IPS DF 6.9 (cell line): ENCODE measurements at places on chromosomes 12 and 14.

DNA sequence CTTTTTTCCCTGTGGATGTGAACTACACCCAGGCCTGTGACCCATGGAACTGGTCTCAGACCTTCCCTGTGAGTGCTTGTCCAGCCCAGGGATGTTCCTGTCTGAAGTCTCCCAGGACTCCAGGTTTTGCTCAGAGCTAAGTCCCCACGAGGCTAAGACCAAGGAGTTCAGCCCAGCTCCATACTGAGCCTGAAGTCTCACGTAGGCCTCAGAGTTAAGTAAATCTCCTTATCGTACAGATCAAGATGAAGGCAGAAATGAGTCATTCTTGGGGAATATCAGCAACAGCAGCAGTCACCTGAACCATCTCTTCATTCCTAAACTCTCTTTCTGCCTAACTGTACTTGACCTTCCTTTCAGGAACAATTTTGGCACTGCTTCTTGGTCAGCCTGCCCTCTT, 139.8 kb downstream of the ANO6 start:
- DNase-seq, result no peak

- no peak for DNase-seq
Observed at GRCh38 chr14:104658325-104658712, 31.1 kb upstream of the INF2 start.

- no peak for DNase-seq
Observed at GRCh38 chr12:5184186-5184585, 140.5 kb downstream of the KCNA5 start.

- DNase-seq, result no peak
Observed at GRCh38 chr14:63564318-63564717, 21.1 kb upstream of the PPP2R5E start.

- no peak for DNase-seq
Observed at GRCh38 chr12:114412825-114413749, 7.1 kb upstream of the TBX5 start.

GRCh38 chr12:109033239-109034196, 12.7 kb upstream of the SVOP start:
- no peak for DNase-seq

DNA sequence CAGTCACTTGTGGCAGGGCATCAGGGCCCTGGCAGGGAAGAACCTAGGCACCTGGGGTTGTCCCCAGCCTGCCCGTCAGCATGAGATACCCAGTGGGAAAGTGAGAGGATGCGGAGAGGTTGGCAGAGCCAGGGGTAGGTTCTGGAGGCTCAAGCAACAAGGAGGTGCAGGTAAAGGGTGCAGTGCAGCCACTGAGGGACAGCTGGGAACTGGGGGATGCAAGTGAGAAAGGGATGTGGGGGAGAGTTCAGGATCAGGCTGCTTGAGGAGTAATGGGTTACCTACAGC, 18.7 kb downstream of the VASH1 start:
- no peak for DNase-seq

DNA sequence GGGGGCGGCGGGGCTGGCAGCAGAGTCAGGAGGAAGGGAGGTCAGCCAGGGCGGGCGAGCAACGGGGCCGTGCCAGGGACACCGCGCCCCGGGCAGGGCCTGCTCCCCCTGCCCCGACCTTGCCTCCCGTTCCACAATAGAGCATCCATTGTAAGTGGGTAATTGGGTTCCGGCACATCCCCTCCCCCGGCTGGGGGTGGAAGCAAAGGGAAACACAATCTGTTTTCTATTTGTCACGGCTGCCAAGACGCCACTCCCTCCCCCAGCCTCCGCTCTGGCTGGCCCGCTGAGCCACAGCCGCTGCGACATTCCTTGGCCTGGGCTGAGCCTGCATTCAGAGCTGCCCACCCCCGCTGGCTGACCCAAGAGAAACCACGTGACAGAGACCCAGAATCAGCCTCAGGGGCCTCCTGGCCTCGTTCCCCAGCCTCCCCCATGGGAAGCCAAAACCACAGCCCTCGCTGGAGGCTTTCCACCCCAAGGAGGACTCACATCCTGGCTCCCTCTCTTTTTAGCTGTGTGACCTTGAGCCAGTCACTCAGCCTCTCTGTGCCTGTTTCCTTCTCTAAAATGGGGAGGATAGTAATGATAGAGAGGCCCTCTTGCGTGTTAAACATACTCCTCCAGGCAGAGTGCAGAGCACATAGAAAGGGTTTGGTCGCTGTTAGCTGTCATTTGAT, 117.6 kb downstream of the SCARB1 start:
- peak; percentile 73 for DNase-seq

GRCh38 chr14:85576848-85577542, 47.1 kb downstream of the FLRT2 start:
- no peak for DNase-seq

- no peak for DNase-seq
Observed at GRCh38 chr12:4819654-4820053, 90.1 kb upstream of the KCNA1 start.

GRCh38 chr12:1234073-1234472, 243.1 kb downstream of the ERC1 start:
- DNase-seq, result no peak

- no peak for DNase-seq
Observed at GRCh38 chr12:67677166-67677565, 28.6 kb downstream of the DYRK2 start.

- DNase-seq, result no peak
Observed at GRCh38 chr12:92007787-92008186, 137.9 kb downstream of the BTG1 start.

DNA sequence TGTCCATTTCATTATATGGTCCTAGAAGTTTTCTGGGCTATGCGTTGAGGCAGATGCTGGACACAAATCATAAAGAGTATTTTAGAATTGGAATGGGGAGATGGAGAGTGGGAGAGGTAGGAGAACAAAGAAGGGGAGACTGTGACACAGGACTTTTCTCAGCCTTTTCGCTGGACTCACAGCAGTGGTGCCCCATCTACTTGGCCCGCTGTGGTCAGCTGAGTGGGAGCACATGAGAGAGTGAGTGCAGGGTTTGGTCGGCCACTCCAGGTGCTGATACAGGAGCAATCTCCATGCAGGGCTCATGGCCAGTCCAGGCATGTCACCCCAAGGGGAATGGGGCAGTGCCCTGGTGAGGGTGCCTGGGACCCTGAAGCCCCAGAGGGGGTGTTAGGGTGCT, 109.0 kb downstream of the MYRFL start:
- no peak for DNase-seq

DNA sequence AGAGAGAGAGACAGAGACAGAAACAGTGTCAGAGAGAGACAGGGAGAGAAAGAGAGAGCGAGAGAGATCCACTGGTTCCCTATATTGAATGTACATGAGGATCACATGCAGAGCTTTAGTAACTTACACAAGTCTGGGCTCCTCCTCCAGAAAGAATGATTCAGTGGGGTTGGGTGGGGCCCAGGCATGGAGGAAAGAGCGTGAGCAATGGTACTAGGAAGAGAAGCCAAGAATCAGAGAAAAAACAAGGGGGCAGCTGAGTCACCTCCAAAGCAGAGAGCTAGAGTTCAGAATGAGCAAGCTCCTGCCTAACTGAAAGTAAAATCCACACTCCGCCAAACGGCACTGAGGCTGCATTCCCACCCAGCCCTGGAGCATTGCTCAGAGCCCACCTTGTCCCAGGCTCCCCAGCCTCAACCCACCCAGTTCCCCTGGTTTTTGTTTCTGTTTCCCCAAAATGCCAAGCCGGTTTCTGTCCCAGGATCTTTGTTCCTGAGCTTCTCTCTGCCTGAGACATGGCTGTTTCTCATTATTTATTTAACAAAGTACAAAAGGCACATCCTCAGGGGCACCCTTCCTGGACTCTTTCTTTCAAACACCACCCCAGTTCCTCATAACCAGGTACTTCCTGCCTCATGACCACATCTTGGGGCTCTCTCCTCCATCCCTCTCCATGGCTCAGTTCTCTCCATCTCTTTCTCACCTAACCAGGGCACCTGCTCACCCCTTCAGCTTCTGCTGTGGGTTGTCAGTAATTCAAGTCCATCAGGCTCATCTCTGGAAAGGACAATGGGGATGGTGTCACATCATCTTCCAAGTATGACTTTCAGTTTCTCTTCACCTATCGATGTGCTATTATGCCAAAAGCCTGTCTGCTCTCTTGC, 670.3 kb upstream of the TBX3 start:
- no peak for DNase-seq

DNA sequence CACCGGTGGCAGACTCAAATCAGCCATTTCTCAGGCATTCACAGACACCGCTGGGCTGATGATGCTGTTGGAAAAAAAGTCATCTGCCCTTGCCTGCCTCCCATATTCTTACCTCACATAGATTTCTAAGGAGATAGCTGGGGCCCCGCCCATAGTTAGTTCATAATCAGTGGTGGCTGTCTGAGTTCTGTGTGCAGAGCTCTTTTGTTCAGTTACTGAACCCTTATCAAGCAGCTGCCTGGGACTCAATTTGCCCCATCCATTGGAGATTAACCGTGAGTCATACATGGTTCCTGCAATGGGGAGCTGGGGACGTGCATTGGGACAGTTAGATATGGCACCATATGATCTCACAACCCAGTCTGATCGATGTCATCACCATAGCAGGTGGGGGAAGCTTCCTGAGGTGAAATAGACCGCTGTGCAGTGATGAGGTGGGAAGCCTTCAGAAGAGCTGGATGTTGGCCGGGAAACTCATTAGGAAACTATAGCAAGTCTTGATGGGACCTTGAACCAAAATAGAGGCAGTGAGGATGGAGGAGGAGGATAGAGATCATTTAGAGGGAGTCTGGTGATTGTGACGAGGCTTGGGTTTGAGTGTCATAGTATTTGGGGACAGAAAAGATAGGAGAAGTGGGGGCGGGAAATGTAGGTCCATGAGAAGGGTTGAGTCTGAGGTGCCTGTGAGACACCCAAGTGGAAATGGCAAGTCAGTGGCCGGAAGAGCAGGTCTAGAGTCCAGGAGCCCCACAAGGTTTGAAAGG, 147.8 kb downstream of the GCH1 start:
- DNase-seq, result no peak

DNA sequence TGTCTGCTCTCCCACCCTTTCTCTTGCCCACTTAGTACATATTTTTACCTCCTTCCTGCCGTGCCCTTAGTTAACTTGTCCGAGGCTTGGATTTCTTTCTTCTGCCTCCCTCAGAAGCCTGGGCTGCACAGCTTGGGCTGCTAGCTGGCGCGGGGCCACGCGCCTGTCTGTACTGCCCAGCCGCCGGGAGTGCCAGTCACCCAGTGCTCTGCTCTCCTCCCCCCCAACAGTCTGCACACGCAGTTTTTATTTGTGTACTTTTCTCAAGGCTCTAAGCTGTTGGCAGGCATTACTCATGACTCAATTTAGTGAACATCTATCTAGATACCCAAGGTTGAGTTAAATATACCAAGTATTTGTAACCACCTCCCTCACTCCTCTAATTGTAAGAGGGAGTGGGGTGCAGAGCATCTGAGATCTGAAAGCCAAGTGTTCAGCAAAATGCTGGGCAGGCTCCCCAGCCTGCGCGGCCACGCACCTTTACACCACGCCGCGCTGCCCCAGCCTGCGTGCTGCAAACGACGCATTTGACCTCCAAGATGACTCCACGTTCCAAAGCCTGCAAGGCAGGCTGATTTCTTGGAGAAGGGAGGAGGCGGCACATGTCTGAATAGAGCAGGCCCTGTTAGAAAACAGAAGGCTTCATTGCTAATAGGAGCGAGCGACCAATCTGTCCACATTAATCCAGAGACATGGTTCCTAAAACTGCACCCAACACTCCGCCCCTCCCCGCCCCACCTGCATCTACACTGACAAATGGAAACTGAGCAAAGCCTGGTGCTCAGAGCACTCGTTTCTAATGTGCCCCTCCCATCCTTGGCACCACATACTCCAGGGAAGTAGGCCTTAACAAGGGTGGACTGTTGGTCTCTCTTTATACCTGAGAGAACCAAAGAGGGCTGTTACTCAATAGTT, 18.2 kb upstream of the CACNA2D4 start:
- no peak for DNase-seq

GRCh38 chr14:84064316-84065125, 1465.4 kb upstream of the FLRT2 start:
- DNase-seq, result no peak

- DNase-seq, result no peak
Observed at GRCh38 chr12:130476451-130477135, 138.9 kb downstream of the PIWIL1 start.
